ENCODE measurements at places on chromosomes 6 and 20. TPM values are rescaled to one million over a fixed set of nuclear protein-coding genes. Genes with fewer than 3 reads are reported as not detected.

GRCh38 chr20:32465092-32465900, 107.2 kb downstream of the ASXL1 start:
- DNase-seq: no peak

GRCh38 chr20:7358670-7359069, 581.6 kb downstream of the HAO1 start:
- DNase-seq: no peak

- DNase-seq: no peak
Observed at GRCh38 chr6:1618311-1619097, 8.8 kb downstream of the FOXC1 start.

NOX3 gene
- not detected for polyA plus RNA-seq

PNLDC1 gene
- polyA plus RNA-seq: 0.26 TPM

GRCh38 chr6:15509335-15509933, 153.4 kb downstream of the DTNBP1 start:
- DNase-seq: no peak

DNA sequence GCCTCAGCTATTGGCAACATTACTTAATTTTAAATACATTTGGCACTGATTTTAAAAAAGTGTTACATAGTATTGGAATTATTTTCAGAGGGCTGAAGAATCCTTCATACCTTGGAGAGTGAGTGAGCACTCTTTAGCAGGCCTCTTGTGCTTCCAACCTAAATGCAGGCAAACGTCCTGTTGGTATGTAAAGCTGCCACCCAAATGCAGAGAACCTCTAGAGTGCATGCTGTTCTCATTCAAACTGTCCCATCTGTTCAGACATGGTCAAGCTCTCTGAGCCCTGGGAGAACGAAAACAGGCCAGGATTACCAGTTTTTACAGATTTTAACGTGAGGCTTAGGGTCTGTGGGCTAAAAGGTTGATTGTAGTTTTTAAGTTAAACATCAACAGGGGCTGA, 378.0 kb upstream of the FLRT3 start:
- DNase-seq: no peak

DNA sequence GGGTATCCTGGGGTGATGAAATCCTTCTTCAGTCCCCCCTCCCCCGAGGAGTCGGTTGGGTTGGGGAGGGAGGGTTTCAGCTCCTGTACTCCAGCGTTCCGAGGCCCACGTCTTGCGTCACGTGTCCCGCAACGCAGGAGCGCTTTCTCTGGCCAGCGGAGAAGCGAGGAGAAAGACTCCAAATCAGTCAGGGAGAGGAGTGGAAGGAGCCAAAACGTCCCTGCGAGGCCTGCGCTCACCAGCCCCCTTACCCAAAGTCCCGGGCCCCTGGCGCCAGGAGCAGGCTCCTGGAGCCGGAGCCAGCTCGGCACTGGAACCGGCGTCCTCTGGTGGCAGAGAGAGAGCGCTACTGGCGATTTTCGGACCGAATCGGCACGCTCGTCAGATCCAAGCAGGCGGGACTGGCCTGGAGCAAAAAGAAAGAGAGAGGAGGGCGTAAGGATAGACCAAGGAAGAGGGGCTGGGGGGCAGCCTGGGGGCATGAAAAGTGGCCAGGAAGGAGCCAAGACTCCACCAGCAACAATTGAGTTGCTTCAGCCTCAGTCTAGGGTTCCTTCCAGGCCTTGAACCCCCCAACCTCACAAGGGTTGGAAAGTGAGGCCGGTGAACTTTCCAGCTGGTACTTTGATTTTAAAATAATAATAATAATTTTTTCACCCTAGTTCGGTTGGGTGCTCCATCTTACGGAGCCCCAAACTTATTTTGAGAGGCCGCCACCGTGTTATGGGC, at the start of gene GNAS:
TSS of gene GNAS (plus strand) at position 174 of the 729 bp plus-strand sequence.
- DNase-seq: peak; percentile 79

ANKRD66 gene
- polyA plus RNA-seq: 0.26 TPM

- no peak for DNase-seq
Observed at GRCh38 chr20:40970218-40970617, 58.4 kb upstream of the TOP1 start.

CASS4 gene
- polyA plus RNA-seq: 5.5 TPM

GRCh38 chr6:22036699-22037098, 260.1 kb downstream of the PRL start:
- DNase-seq: no peak

ENPP5 gene
- 3.7 TPM for polyA plus RNA-seq

CCN2 gene
- 59.0 TPM for polyA plus RNA-seq

GRCh38 chr6:121652726-121653623, 217.5 kb downstream of the GJA1 start:
- no peak for DNase-seq

GRCh38 chr20:891706-892080, 24.4 kb downstream of the ANGPT4 start:
- DNase-seq: no peak

- DNase-seq: no peak
Observed at GRCh38 chr20:41300383-41300782, 17.1 kb downstream of the ZHX3 start.

DNA sequence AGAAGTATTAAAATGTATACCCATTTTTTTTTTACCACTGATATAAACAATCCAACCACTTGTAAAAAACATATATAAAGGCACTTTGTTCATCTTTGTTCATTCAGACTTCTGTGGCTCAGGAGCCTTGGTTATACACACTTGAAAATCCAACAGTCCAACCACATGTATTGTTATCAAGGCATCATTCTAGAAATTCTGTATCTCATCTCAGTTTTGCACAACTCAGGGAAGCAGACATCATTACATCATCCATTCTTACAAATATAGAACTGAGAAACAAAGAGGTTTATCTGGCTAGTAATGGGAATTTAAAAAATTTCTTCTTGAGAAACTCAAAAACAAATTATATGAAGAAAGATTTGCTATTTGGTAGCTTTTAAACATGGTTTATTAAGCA, 88.1 kb downstream of the HMGCLL1 start:
- DNase-seq: no peak

DNA sequence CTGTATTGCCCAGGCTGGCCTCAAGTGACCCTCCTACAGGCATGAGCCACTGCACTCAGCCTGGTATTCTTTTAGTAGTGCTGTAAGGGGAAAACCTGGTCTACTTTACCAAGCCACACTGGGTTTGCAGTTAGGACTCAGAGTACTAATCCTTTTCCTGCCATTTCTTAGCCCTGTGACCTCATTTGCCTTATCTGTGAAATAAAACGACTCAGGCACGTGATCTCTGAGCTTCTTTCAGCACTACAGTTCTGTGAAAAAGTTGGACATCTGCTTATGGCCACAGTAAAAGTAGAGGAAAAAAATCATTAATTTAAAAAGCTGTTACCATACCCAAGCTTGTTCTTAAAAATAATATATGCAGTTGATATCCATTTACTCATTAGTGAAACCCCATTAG, 1007.5 kb downstream of the KIF16B start:
- DNase-seq: no peak

DNA sequence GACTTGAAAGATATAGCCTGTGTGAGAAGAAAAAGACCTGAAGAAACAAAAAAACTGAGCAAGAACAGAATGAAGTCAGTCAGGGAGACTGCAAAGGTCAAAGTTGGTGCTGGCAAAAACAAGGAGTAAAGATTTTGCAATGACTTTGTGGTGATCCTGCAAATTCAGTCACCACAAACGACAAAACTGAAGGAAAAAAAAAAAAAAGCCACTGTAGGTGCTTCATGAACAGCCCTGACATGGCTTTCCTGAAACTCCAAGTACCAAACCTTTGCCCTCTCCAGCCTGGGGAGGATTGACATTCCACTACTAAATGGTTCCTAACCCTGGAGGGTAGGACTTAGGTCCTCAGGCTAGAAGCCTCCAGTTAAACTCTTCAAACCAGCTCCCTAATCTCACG, 114.7 kb upstream of the BEND3 start:
- DNase-seq: no peak

DNA sequence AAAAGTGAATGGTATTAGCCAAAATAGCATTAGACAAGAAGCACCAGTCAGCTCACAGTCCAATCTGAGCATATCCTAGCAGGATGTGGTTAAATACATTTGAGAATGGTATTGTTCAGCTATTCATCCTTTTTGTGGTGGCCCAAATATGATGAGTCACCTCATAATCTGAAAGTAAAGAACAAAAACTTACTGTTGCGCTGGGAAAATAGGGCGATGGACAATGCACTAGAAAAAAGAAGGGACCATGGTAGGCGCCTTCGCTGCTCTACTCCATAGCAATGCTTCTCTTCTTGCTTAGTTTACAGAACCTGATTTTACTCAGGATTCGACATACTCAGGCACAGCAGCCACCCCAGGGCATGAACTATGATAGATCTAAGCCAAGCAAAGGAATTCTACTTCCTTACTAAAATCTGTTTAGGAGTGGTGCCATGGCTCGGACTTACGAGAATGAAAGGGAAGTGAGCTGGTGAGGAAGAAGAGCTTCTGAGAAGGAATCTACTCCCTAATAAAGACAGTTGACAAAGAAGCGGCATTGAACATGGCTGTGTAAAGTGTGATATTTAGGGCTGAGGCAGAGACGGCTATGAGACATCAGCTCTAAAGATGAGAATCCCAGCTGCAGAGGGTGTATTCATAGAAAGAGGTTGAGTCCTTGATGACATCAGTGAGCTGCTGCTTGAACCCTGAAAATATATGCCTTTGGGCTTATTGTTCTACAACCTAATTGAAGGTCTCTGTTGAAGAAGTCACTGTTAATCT, 16.6 kb upstream of the FBXO9 start:
- DNase-seq: no peak

DNA sequence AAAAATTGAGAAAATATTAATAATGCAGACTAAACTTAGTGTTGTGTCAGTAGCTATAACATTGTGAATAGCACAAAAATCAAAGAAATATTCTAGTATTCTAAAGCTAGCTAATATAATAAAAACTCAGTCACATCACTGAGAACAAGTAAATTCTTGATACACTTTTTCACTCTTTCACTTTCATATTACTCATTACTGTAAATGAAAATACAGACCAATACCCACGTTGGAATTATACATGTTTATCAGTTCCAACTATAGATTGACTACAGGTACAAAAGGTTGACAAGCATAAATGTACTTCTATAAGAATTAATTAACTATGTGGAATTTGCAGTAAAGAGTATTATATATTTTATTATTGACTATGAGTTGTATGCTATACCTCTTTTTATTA, 1043.4 kb upstream of the FLRT3 start:
- no peak for DNase-seq

- no peak for DNase-seq
Observed at GRCh38 chr6:70394518-70395300, 18.6 kb upstream of the FAM135A start.

TINAG gene
- polyA plus RNA-seq: not detected

GRCh38 chr20:1942486-1943274, 47.5 kb downstream of the SIRPA start:
- DNase-seq: no peak

DNA sequence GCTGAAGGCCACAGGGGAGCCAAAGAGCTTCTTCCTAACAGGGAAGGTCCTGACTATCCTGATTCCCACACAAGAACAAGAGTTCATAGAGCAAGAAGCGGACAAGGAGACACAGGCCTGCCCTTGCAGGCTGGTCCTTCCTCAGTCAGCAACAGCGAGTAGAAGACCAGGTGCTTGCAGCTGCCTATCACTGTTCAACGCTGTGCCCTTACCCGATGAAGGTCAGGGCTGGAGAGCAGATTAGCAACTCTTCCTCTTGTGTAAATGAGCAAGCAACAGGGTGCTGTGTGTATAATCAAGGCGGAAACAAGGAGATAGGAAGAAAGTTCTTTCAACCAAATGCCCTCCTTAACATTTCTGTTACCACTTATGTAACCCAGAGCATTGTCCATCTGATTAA, 115.3 kb upstream of the SPACA1 start:
- no peak for DNase-seq

GRCh38 chr20:14865169-14865568, 527.8 kb upstream of the FLRT3 start:
- no peak for DNase-seq

GRCh38 chr6:143400258-143401067, 50.0 kb downstream of the ADAT2 start:
- DNase-seq: no peak

MCHR2 gene
- not detected for polyA plus RNA-seq

DNA sequence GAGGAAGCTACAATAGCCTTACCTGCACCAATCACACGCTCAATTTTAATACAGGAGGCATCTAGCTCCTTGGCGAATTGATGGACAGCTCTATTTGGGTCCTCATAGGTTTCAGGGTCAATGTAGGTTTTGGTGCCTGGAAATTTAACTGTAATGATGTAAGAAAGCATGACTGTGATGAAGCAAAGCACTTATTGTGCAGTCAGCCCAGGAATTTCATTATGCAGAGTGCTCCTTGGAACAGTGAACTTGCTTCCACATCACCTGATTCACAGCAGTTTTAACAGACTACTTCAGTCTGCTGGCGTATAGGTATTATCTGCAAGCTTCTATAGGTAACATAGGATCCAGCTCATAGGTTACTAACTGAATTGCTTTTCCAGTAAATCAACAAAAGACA, 160.0 kb downstream of the EPHA7 start:
- no peak for DNase-seq

Measured in muscle of arm (tissue), 14 donors.